ENCODE measurements at places on chromosomes 1 and 21. TPM values are rescaled to one million over a fixed set of nuclear protein-coding genes. Genes with fewer than 3 reads are reported as not detected.

- DNase-seq: no peak
Measured at GRCh38 chr1:1228187-1228586, 3.6 kb downstream of the SDF4 start.

DNA sequence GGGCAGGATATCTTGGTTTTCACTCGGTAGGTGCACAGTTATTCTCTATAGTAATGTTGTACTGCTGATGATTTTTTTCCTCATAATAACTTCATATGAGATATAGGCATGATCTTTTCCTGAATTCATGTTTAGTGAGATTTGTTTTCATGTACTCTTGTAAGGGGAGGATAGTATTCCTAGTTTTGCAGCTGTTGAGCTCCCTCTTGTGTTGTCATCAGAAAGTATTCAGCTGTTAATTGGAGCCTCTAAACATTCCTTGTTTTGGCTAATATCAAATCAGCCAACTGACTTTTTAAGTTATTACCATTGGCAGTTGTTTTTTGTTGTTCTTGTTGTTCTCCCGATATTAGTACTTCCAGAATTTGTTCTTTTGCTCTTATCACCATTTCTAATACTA is 24.4 kb downstream of the OR10R2 start:
- peak; percentile 44 for DNase-seq

GRCh38 chr1:41914516-41914915 is 4.2 kb downstream of the HIVEP3 start:
- no peak for DNase-seq

The FNDC10 gene
- 1.3 TPM for total RNA-seq

The HPCAL4 gene
- total RNA-seq: not detected

Data from dermis microvascular lymphatic vessel endothelial cell (primary cell).